ENCODE measurements at places on chromosomes 4 and X. TPM values are rescaled to one million over a fixed set of nuclear protein-coding genes. Genes with fewer than 3 reads are reported as not detected.

FGF2 gene
- total RNA-seq: 0.19 TPM

FATE1 gene
- total RNA-seq: not detected

GRCh38 chr4:69066945-69067344, 29.3 kb upstream of the UGT2B7 start:
- no peaks in the 10 kb centered on the region for H3K36me3 ChIP-seq
- no peak for DNase-seq
- H3K4me1 ChIP-seq: no peaks in the 10 kb centered on the region
- no peak overlapping the region for H3K27ac ChIP-seq
- no peaks in the 10 kb centered on the region for H3K27me3 ChIP-seq
- H3K4me3 ChIP-seq: no peak overlapping the region

PLXNB3 gene
- total RNA-seq: not detected

MAGEA9B gene
- total RNA-seq: not detected

KLB gene
- total RNA-seq: 2.2 TPM

DNA sequence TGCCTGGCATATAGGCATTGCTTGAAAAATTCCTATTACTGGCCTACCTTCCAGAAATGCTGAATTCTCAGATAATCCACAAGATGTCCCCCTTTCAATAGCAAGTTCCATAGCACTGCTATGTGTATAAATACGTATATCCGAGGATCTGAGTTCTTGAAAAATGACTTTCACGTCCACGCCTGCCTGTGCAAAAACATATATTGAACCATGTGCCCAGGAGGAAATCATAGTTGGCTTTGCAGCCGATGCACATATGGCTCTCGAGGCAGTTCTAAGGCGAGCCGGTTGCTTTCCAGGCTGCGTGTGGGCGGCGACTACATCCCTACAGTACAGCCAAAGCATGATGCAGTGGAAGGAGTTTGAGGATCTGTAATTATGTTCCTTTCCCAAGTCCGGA, 55.4 kb upstream of the ESX1 start:
- no peaks in the 10 kb centered on the region for H3K36me3 ChIP-seq
- H3K4me1 ChIP-seq: no peaks in the 10 kb centered on the region
- no peaks in the 10 kb centered on the region for H3K27me3 ChIP-seq
- no peak overlapping the region for H3K27ac ChIP-seq

DNA sequence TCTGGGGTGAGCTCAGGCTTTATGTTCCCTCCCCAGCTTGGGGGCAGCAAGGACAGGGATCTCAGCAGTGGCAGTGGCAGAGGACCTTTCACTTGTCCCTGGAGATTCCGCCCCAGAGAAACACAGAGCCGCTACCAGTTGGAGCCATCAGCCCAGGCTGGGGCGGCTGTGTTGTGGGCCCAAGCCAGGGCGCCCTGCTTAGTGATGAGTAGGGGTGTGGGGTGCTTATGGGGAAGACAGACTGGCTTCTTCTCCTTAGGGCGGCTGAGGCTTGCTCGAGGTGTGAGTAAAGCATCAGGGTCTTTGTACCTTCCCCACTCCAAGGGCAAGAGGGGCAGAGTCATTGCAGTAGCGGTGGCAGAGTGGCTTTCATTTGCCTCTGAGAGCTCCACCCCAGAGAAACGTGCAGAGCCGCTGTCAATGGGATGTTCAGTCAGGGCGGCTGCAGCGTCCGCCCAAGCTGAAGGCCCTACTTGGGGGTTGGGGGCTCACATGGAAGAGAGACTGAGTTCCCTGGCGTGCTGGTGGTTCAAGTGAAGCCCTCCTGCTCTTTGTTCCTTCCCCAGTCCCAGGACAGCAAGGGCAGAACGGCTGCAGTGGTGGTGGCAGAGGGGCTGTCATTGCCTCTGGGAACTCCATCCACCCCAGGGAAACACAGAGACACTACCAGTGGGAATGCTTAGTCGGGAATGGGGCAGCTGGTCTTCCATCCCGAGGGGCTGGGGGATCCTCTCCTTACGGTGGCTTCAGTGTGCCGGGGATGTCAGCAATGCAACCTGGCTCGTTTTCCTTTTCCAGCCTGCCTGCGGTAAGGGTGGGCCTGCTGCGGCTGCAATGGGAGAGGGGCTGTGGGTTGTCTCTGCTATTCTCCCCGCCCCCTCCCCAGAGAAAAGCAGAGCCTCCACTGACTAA, 2142.5 kb upstream of the TENM3 start:
- H3K4me1 ChIP-seq: no peaks in the 10 kb centered on the region
- H3K36me3 ChIP-seq: no peaks in the 10 kb centered on the region
- H3K27me3 ChIP-seq: no peaks in the 10 kb centered on the region
- DNase-seq: no peak

- H3K4me1 ChIP-seq: no peaks in the 10 kb centered on the region
- no peaks in the 10 kb centered on the region for H3K36me3 ChIP-seq
- H3K4me3 ChIP-seq: no peak overlapping the region
- DNase-seq: no peak
- H3K27me3 ChIP-seq: no peaks in the 10 kb centered on the region
- no peak overlapping the region for H3K27ac ChIP-seq
Observed at GRCh38 chr4:132297346-132297745, 851.7 kb upstream of the PCDH10 start.

DNA sequence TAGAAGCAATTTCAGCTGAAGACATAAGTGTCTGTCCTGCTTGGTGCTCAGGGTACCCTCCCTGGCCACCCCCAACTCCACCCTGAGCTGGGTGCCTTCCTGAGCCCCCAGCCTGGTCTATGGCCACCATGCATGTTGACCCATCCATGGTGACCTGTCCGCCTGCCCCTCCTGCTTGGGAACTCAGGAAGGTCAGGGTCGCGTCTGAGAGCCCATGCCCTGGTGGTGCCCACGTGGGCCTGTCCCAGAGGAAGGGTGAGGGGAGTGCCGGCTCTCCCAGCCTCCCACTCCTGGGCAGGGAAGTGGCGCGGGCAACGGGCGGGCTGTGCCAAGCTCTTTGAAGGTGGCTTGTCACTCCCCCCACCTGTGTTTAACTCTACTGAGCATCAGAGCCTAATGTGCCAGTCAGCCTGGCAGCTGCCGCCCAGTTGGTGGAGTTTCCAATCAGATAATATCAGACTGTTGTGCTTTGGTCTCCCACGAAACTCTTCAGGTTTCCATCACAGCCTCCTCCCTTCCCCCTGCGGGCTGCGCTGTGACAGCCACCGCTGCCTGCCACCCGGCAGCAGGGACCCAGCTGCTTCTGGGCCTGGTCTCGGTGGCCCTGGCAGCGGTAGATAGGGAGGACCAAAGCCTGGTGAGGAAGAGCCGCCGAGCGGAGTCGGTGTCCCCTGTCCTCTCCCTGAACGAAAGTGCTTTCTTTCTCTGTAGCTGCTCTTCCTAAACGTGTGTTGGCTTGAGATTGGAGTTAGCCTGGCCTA, 4.8 kb downstream of the SH3BP2 start:
- H3K27me3 ChIP-seq: no peaks in the 10 kb centered on the region
- H3K36me3 ChIP-seq: no peaks in the 10 kb centered on the region
- no peak for DNase-seq
- no peak overlapping the region for H3K4me3 ChIP-seq
- H3K4me1 ChIP-seq: peaks cover 16% of the 10 kb centered on the region
- H3K27ac ChIP-seq: no peak overlapping the region

DNA sequence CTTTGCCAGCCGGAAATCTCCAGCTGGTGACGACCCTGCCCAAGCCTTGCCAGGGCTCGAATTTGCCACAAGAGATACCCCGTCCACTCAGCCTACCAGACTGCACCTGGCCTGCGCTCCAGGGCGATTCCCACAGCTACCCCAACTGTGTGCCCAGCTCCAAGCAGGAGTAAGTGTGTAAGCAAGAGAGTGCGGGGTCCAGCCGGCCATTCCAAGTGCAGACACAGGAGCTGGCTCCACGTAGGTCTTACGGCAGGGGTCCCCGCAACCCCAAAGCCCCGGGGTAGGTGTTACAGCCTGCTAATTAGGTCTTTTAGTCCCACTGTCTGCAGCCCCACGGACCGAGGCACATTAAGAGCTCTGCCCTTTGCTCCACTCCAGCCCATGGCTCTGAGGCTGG, 1305.2 kb downstream of the ARAP2 start:
- H3K27me3 ChIP-seq: no peaks in the 10 kb centered on the region
- H3K36me3 ChIP-seq: no peaks in the 10 kb centered on the region
- H3K4me1 ChIP-seq: no peaks in the 10 kb centered on the region
- DNase-seq: no peak

GRCh38 chr4:150366487-150366999, 215.4 kb upstream of the MAB21L2 start:
- H3K36me3 ChIP-seq: no peaks in the 10 kb centered on the region
- H3K27ac ChIP-seq: no peak overlapping the region
- DNase-seq: no peak

GRCh38 chrX:13216139-13216538, 103.7 kb downstream of the ATXN3L start:
- H3K4me1 ChIP-seq: no peaks in the 10 kb centered on the region
- no peak overlapping the region for H3K27ac ChIP-seq
- H3K27me3 ChIP-seq: no peaks in the 10 kb centered on the region

LNX1 gene
- 9.3 TPM for total RNA-seq

DNA sequence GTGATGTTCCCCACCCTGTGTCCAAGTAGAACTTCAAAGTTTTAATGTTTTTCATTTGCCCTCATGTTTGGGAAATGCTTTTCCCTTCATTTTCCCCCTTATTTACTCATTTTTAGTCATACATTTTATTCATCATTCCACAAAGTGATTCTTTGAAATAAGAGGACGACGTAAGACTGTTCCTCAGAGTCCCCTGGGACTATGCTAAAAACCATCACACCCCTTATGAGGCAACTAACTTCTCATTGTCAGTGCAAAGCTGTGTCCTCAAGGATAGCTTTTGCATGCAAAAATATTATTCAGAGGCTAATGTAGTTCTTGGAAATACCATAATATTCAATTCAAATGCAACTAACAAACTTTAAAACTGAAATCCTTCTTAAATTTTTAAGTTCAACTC, 14.8 kb upstream of the ADGRG2 start:
- no peaks in the 10 kb centered on the region for H3K27me3 ChIP-seq
- no peak for DNase-seq
- H3K4me1 ChIP-seq: no peaks in the 10 kb centered on the region
- no peak overlapping the region for H3K4me3 ChIP-seq
- H3K27ac ChIP-seq: no peak overlapping the region
- H3K36me3 ChIP-seq: no peaks in the 10 kb centered on the region

DNA sequence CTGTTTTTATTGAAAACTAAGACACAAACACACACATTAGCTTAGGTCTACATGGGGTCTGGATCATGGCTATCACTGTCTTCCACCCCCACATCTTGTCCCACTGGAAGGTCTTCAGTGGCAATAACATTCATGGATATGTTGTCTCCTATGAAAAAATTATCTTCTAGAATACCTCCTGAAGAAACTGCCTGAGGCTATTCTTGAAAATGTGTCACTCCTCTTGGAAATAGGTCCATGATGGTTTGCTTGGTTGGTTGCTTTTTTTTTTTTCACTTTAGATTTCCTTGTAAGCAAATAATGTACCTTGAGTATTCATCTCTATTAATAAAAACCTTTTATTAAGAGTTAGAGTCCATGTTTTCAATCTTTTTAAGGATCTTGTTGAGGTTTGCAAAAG, 195.3 kb upstream of the PDE5A start:
- H3K4me1 ChIP-seq: no peaks in the 10 kb centered on the region
- no peak for DNase-seq
- no peak overlapping the region for H3K4me3 ChIP-seq
- no peaks in the 10 kb centered on the region for H3K36me3 ChIP-seq
- no peak overlapping the region for H3K27ac ChIP-seq

MAGEB4 gene
- total RNA-seq: not detected

DNA sequence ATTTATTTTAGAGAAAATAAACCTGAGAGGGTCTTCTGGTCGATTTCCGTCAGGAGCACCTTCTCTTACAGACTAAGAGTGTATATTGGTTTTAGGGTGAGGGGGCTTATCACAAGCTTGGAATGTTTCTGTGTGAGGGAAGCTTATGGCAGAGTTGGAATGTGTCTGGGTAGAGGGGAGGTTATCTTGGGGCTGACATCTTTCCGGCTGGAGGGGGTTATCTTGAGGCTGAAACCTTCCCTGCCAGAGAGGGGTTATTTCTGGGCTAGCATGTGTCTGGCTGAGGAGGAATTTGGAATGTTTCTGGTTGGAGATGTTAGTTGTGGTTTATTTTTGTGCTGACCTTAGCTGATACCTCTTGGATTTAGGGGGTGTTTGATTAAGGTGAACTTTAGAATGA, 1312.1 kb downstream of the ADGRL3 start:
- no peak overlapping the region for H3K27ac ChIP-seq
- no peaks in the 10 kb centered on the region for H3K4me1 ChIP-seq
- DNase-seq: no peak
- H3K4me3 ChIP-seq: no peak overlapping the region

GRCh38 chrX:22141047-22141730, 109.1 kb downstream of the PHEX start:
- H3K4me1 ChIP-seq: no peaks in the 10 kb centered on the region
- no peak for DNase-seq
- no peaks in the 10 kb centered on the region for H3K27me3 ChIP-seq
- no peak overlapping the region for H3K4me3 ChIP-seq
- H3K36me3 ChIP-seq: no peaks in the 10 kb centered on the region

GRCh38 chrX:76796311-76796710, 368.8 kb downstream of the MAGEE1 start:
- no peak for DNase-seq
- no peak overlapping the region for H3K27ac ChIP-seq
- H3K36me3 ChIP-seq: no peaks in the 10 kb centered on the region
- no peaks in the 10 kb centered on the region for H3K4me1 ChIP-seq
- H3K4me3 ChIP-seq: no peak overlapping the region

GRCh38 chr4:109434007-109434971, 674 bp downstream of the SEC24B start:
- peak overlapping the region; percentile 57 for H3K27ac ChIP-seq
- H3K4me1 ChIP-seq: peaks cover 20% of the 10 kb centered on the region
- H3K36me3 ChIP-seq: no peaks in the 10 kb centered on the region
- peak; percentile 32 for DNase-seq
- H3K27me3 ChIP-seq: no peaks in the 10 kb centered on the region
- H3K4me3 ChIP-seq: peak overlapping the region; percentile 85

HSFX3 gene
- not detected for total RNA-seq

DNA sequence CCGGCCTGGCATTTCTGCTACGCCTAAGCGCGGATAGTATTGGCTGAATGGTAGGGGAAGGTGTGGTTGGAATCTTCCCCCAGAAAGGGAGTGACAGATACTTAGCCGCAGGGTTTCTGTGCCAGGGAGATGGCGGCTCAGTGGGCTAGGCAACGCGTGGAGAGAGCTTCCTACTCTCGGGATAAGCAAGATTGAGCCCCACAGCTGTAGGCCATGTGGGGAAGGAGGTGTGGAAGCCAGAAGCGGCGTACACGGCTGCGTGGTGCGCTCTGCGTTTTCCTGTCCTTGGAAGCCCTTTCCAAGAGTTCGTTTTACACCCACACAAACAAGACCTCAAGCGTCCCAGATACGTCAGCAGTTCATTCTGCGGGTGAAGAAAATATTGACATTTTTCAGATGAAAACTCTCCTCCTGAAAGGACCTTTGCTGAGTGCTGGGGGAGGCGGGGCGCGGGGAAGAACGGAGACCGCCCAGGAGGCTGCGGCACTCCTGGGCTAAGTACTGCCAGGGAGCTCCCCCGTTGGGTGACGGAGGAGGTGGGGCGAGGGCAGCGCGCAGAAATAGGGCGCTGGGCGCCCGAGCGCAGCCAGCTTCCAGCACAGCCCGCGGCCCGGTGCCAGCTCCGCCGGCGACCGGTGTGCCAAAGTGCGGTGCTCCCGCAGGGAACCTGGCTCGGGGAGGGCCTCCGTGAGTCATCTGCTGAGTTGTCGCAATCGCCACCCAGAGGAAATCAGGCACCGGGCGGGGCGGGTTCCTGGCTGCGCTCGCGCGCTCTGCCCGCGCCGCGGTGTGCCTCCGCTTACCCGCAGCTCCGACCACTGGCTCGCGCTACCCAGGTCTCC, at the start of gene GPAT3:
Gene GPAT3, plus strand, starts transcription at position 589 of the 842 bp plus-strand sequence. CDS start 515 bp downstream, outside the sequence.
- peak; percentile 68 for DNase-seq
- H3K4me1 ChIP-seq: no peaks in the 10 kb centered on the region
- peak within 1 kb of the TSS; percentile 70 for H3K27ac ChIP-seq
- H3K4me3 ChIP-seq: peak within 1 kb of the TSS; percentile 76
- H3K27me3 ChIP-seq: no peaks in the 10 kb centered on the region

EFHC2 gene
- not detected for total RNA-seq

DCAF8L2 gene
- not detected for total RNA-seq
